ENCODE measurements at places on chromosomes 7 and 10. TPM values are rescaled to one million over a fixed set of nuclear protein-coding genes. Genes with fewer than 3 reads are reported as not detected.

DNA sequence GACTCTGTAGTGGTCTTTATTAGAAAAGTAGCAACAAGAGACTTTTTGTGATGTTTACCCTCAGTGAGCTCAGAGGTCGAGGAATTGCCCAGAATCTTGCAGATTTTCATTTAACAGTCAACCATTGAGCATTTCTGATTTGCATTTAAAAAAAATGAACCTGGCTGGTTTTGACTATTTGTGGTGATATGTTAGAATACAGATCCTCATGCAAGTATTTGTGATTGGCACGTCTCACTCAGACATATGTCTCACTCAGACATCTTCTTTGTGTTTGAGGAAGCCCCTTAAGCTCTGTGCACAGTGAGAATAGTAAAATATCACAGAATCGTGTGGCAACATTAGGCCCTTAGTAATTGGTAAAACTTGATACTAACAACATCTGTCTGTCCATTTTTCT is 113.2 kb downstream of the SND1 start:
- H3K4me3 ChIP-seq: no peak overlapping the region
- H3K36me3 ChIP-seq: peaks cover 44% of the 10 kb centered on the region
- no peak for DNase-seq
- no peaks in the 10 kb centered on the region for H3K27me3 ChIP-seq
- peaks cover 48% of the 10 kb centered on the region for H3K4me1 ChIP-seq
- H3K27ac ChIP-seq: no peak overlapping the region

- peaks cover 62% of the 10 kb centered on the region for H3K4me1 ChIP-seq
- peaks cover 8% of the 10 kb centered on the region for H3K36me3 ChIP-seq
- peaks cover 87% of the 10 kb centered on the region for H3K27me3 ChIP-seq
- H3K4me3 ChIP-seq: peak within 1 kb of the TSS; percentile 15
These were observed at the start of gene NKX2-3 for GRCh38 chr10:99532687-99533495. Gene NKX2-3, plus strand, starts transcription at chr10:99532942. Its CDS starts 190 bp downstream, at chr10:99533132.

DNA sequence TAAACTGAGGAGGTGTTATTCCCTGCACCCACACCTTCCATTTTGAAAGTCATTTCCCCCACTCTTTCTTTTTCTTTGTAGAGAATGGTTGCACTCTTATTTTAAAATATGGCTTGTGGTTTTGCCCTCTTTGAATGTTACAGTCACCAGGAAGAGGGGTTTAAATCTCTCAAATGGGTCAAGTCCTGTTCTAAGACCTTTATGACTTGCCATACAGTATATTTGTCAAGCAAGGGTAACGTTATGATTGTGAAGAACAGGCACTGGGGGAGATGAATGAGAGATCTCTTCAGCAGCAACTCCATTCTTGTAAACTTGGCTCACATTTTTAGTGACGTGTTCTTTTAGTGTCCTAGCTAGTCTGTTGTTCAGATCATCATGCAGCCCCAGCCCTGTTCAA is 634.7 kb downstream of the KCNMA1 start:
- peaks cover 5% of the 10 kb centered on the region for H3K27me3 ChIP-seq
- H3K4me3 ChIP-seq: no peak overlapping the region
- H3K36me3 ChIP-seq: no peaks in the 10 kb centered on the region
- DNase-seq: no peak
- no peaks in the 10 kb centered on the region for H3K4me1 ChIP-seq

DNA sequence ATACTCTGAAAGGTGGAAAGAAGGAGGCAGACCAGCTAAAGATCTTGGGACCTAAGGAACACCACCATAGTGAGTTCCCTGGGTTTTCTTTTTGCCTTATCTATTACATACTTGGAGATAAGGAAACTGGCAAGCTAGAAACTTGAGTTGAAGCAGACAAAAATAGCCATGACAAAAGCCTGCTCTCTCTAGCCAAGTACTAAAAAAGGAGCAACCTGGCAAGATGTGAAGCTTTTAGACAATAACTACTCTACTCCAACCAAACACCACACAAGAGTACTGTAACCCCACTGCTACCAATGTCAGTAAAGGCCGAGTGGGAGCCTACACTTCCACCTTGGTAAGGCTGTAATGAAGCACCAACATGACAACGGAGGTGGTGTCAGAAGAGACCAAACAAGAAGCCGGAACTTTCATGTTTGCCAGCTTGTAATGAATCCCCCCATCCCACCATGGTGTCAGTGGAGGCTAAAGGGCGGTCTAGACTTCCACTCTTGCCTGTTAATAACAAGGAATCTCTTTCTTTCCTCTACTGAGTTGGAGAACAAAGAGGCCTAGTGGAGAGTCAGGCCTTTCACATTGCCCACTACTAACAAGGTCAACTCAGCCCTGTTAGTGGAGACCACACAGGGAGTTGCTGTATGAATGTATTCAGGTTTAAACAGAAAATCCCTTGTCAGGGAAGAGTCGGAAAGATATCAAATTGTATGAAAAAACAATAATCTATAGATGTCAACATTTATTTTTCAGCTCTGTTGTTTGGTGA is 55.8 kb upstream of the DYNC1I1 start:
- H3K27me3 ChIP-seq: no peaks in the 10 kb centered on the region
- no peaks in the 10 kb centered on the region for H3K4me1 ChIP-seq
- DNase-seq: no peak
- H3K4me3 ChIP-seq: no peak overlapping the region

- no peak overlapping the region for H3K27ac ChIP-seq
- H3K4me3 ChIP-seq: no peak overlapping the region
- no peaks in the 10 kb centered on the region for H3K36me3 ChIP-seq
- no peaks in the 10 kb centered on the region for H3K4me1 ChIP-seq
These were observed 26.4 kb upstream of the PRKG1 start for GRCh38 chr10:51047857-51048256.

SORCS3 gene
- total RNA-seq: not detected

DNA sequence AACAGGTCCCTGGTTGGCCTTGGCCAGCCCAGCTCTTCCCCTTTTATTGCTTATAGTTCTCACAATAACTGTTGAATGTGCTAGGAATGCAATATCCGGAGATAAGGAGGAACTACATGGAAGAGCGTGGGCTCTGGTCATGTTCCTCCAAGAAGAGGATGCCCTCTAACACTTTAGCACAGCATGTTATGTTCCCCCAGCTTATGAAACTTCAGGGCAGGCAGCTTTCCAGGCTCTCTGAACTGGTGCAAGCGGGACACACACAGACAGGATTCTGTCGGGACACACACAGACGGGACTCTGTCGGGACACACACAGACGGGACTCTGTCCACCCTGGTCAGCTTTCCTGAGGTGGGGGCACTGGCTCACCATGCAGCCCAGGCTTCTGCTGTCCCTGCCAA is 141.6 kb downstream of the PKD1L1 start:
- no peaks in the 10 kb centered on the region for H3K36me3 ChIP-seq
- peaks cover 3% of the 10 kb centered on the region for H3K27me3 ChIP-seq
- no peak overlapping the region for H3K4me3 ChIP-seq
- no peaks in the 10 kb centered on the region for H3K4me1 ChIP-seq

DNA sequence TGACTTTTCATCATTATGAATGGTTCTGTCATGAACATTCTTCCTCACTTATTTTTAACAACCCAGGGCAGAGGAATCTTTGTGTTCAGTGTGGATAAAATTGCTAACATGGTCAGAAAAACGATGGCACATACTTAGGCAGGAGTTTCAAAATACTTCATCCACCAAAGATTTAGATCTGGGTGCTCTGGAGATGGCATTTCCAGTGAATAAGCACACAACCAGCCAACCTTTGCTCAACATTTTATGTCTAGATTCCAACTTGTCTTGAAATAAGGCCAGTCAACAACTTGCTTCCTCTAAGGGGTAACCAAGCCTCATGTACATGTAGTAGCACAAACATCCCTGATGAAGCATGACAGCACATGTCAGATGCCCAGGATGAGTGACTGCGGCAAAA is 33.4 kb upstream of the ADRB1 start:
- no peaks in the 10 kb centered on the region for H3K4me1 ChIP-seq
- no peak for DNase-seq
- H3K27ac ChIP-seq: no peak overlapping the region
- no peak overlapping the region for H3K4me3 ChIP-seq

GRCh38 chr10:30587522-30588031 is 42.0 kb downstream of the LYZL2 start:
- peaks cover 10% of the 10 kb centered on the region for H3K4me1 ChIP-seq
- no peak overlapping the region for H3K4me3 ChIP-seq
- no peak for DNase-seq
- no peak overlapping the region for H3K27ac ChIP-seq
- H3K27me3 ChIP-seq: peaks cover 10% of the 10 kb centered on the region

MET gene
- total RNA-seq: not detected

GLCCI1 gene
- 17.7 TPM for total RNA-seq

DNA sequence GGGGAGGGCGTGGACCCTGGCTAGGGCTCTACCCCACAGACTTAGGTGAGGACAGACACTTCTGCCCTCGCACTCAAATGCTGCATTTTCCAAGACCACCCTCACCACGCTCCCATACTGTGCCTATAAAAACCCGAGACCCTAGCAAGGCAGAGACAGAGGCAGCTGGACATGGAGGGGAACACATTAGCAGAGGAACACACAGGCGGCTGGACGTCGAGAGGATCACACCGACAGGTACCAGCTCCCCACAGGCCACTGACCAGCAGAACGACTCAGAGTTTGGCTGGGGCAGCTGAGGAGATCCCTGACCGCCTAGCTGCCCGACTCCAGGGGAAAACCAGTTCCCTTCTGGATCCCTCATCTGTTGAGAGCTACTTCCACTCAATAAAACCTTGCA is 338.2 kb upstream of the SMIM30 start:
- H3K36me3 ChIP-seq: no peaks in the 10 kb centered on the region
- no peaks in the 10 kb centered on the region for H3K27me3 ChIP-seq

GRCh38 chr7:98133181-98133580 is 26.5 kb downstream of the LMTK2 start:
- peak overlapping the region; percentile 62 for H3K4me3 ChIP-seq
- peaks cover 39% of the 10 kb centered on the region for H3K4me1 ChIP-seq
- peak overlapping the region; percentile 53 for H3K27ac ChIP-seq
- H3K27me3 ChIP-seq: peaks cover 33% of the 10 kb centered on the region

LHPP gene
- 24.7 TPM for total RNA-seq

GPNMB gene
- total RNA-seq: 0.21 TPM

SPDYE16 gene
- 0.18 TPM for total RNA-seq

- no peaks in the 10 kb centered on the region for H3K36me3 ChIP-seq
- H3K27ac ChIP-seq: no peak overlapping the region
- no peak for DNase-seq
- H3K4me1 ChIP-seq: no peaks in the 10 kb centered on the region
- H3K27me3 ChIP-seq: no peaks in the 10 kb centered on the region
These were observed 390.3 kb downstream of the MAGI2 start for GRCh38 chr7:79063019-79063698.

DNA sequence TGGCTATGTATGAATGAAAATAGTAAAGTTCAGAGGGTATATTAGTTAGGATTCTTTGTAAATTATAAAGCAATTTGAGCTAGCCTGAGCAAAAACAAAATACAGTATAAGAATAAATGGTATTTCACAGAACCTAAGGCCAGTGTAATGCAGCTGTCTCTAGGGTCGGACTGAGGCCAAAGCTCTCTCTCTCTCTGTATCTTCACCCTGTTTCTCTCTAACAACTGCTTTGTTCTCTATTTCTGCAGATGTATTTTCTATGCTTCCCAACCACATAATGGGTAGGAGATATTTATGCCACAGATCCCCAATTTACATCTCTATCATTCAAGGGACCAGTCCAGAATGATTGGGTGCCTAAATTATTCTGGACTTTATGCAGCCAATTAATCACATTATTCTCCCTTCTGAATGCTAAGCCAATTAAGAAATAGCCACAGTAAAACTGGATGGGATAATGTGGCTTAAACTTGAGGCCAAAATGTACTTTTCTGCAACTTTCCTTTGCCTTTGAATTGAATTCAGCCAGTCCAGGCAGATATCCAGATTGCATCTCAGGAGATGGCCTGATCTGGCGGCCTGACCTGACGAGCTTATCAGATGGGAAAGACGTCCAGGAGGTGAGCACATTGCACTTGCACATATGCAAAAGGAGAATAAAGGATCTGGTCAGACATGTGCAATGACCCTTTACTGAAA is 24.6 kb upstream of the IMMP2L start:
- no peaks in the 10 kb centered on the region for H3K4me1 ChIP-seq
- DNase-seq: no peak
- H3K36me3 ChIP-seq: no peaks in the 10 kb centered on the region
- no peak overlapping the region for H3K4me3 ChIP-seq
- no peak overlapping the region for H3K27ac ChIP-seq

DNA sequence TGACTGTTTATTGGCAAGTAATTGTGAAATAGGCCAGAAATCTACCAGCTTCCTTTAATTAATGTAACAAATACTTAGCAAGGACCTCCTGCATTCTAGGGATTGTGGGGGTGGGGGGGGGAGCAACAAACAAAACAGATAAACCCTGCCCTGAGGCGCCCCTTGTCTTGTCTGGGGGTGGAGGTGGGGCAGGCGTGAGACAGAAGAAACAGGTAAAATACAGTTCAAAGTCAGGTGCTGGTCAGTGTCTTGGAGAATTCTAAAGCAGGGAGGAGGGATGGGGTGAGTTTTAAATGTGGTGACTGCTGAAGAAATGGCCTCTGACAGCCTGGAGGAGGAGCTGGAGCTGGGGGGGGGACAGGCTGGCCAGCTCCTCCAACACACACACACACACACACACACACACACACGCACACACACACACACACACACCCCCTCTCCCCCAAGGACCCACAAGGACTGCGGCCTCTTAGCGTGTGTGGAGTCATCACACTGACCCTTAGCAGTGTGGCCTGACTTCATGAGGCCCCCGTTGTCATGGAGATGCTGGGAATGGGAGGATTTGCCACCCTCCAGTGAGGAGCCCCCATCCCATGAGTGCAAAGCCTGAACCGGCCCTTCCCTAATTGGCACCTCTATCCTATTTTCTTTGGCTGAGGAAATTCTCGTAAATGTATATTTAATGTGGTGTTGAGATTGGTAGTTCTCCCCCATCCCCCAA is 190.4 kb downstream of the MGMT start:
- no peak overlapping the region for H3K27ac ChIP-seq
- H3K27me3 ChIP-seq: no peaks in the 10 kb centered on the region
- H3K4me1 ChIP-seq: no peaks in the 10 kb centered on the region
- DNase-seq: no peak
- no peak overlapping the region for H3K4me3 ChIP-seq

CLRN3 gene
- not detected for total RNA-seq

DNA sequence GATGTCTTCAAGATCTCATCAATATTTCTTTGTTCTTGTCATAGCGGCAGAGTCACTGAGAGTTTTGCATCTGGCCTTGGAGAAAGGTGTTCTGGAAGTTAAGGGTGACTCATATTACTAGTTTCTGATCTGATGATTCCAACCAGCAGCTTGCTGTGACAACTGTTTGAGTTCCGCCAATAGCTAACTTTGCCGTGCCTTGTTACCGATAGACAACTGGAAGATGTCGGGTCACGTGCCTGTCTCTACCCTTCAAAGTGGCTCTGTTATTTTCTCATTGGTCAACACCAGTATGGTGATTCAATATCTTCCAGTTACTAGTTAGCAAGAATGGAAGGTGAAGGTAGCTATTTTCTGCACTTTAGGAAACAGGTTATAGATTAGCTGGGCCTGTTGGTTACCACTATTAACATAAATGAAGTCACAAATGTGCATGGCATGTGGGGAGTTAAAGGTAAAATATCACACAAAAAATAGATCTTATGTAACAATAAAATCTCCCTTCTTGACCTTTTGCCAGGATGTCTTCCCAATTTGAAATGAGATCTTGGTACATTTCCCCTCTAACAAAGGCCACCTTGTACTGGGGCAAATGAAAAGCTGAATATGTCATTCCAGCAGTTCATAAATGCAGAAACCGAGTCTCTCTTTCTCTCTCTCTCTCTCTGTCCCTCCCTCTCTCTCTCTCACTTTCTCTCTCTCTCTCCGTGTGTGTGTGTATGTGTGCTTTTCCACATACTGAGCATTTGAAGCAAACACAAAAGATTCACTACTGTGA is 2.6 kb upstream of the MGAM2 start:
- H3K4me1 ChIP-seq: no peaks in the 10 kb centered on the region
- H3K36me3 ChIP-seq: no peaks in the 10 kb centered on the region
- H3K4me3 ChIP-seq: no peak overlapping the region
- peaks cover 6% of the 10 kb centered on the region for H3K27me3 ChIP-seq
